ENCODE measurements at places on chromosomes 16 and 17.

DNA sequence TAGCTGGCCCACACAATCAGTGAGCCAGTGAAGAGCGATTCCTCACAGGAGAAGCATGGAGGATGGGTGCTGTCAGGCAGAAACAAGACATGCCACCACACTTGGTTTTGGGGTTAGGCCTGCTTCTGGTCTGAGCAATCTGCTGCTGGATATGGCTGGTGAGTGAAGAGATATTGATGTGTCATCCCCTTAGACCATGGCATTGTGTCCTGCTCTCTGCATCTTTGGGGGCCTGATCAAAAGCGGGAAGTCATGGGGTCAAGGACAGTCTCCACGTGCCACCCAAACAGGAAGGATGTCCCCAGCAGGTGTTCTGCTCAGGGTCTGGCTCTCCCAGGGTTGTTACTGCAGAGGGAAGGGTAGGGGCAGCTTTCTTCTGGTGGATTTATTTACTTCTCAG lies 140.7 kb downstream of the PRKCB start:
- no peak for DNase-seq

GRCh38 chr16:14364386-14365199 lies 265.5 kb downstream of the PARN start:
- DNase-seq, result peak; percentile 84

GRCh38 chr17:76682296-76682695 lies 28.5 kb downstream of the MXRA7 start:
- DNase-seq, result no peak

DNA sequence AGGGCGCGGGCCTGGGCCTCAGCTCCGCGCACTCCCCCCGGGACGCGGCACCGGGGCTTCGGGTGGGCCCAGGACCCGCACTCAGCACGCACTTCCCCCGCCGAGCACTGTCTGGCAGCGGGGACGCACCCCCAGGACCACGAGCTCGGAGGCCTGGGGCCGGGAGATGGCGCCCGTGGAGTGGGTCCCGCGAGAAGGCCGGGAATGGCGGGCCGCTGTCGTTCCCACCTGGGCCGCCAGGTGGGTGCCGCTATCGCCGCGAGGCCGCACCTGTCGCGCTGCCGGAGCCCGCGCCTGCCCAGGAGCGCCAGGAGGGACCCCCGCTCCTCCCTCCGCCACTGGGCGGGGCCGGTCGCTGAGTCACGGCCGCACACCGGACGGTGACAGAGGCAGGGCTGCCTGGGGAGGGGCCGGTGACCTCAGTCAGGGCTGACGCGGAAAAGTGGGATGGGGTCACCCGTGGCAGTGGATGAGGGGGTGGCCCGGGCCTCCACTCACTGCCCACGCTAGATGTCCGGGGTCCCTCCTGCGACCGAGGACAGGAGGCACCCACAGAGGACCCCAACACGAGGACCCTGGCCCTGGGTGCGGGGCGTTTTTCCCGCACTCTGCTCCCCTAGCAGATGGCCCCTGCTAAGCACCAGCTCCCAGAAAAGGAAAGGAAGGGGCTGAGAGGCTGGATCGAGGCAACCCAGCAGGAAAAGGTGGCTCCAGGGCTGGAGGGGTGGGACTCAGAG lies 6.9 kb upstream of the ACTG1 start:
- no peak for DNase-seq

DNA sequence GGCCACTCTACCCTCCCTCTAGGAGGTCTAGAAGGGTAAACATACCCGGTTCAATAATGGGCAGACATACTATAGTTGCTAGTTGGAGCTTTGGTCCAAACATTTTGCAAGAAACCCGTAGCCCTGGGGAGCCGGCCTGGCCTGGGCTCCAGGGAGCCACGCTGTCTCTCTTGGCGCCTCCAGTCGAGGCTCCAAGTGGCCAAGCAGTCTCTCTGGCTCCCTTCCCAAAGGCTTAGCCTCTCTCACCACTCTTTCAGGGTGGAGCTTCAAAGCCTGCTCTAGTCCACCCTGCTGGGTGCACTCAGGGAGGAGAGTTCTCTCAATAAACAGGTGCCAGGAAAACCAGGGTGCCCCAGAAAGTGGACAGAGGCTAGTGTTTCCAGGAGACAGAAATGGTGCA lies 32.2 kb downstream of the RCVRN start:
- no peak for DNase-seq
